Activated T-cell treated with anti-CD3 and anti-CD28 coated beads, Interleukin-2, amount 50 U/mL, for 1 hour (primary cell): ENCODE measurements at places on chromosomes 4 and X.

DNA sequence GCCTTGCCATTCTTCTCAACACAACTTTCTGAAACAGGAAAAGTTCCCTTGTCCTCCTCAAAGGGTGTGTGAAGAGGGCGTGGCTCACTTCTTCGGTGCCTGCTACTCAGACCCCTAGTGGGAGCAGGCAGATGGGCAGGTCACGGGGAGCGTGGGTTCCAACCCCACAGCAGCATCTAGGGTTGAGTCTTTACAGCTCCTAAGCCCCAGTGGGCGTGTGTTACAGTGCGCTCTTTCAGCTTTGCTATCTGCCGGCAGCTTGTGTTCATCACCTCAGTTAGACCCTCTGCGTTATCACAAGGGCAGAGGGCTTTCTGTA lies 57.5 kb upstream of the KLF3 start:
- DNase-seq, result no peak

DNA sequence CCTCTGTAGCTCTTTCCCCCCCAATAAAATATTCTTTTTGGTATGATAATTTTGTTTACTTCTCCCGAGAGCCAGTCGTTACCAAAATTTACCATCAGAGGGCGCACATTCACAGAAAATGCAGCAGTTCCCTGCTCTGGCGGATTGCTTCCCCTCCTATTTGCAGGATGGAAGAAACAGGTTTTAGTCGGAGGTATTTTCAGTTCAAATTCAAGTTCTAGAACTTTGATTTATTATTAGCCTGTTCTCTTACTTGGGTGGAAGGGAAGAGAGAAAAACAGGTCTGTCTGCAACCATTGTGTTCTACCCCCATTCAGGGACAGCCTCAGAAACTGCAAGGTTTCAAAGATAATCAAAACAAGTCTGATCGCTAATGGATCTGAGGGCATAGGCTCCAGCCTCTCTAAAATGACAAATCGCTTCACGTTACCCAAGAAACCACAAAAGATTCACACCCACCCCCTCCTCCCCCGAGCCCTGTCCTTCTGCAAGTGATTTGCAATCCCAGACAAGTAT lies 263.8 kb upstream of the RPS6KA3 start:
- peak; percentile 36 for DNase-seq

- no peak for DNase-seq
Measured at GRCh38 chr4:113977526-113977855, 2.0 kb downstream of the ARSJ start.

- no peak for DNase-seq
Measured at GRCh38 chrX:14673764-14674163, 144.4 kb downstream of the GLRA2 start.

DNA sequence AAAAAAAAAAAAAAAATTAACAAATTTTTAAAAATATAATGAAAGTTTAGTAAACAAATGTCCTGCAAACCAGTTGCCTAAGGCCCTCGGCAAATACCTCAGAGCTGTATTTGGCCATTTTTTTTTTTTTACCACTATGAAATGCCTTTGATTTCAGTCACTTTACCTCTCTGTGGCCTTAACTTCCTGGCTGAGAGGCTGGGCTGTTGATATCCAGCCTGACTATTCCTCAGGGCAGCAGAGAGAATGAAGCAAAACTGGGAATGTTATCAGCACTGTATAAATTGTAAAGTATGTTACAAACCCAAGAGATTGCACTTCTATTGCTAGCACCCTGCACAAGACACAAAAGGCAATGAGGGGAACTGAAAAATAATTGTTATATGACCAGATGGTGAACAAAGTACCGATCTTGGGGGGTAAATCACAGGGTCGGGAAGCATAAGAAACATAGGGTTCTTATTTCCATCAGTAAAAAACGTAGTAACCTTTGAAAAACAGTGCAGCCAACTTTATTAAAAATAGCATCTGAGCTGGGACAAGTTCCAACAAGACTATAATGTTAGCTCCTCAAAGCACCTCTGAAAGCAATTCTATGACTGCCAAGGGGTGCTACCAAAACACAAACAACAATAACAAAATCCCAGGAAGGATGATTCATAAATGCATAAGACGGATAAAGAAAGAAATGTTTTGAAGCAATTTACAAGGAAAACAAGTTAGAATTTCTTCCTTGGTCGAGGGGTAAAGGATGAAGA lies 18.1 kb downstream of the USP46 start:
- no peak for DNase-seq

- no peak for DNase-seq
Measured at GRCh38 chr4:119103263-119103662, 32.4 kb upstream of the MYOZ2 start.

DNA sequence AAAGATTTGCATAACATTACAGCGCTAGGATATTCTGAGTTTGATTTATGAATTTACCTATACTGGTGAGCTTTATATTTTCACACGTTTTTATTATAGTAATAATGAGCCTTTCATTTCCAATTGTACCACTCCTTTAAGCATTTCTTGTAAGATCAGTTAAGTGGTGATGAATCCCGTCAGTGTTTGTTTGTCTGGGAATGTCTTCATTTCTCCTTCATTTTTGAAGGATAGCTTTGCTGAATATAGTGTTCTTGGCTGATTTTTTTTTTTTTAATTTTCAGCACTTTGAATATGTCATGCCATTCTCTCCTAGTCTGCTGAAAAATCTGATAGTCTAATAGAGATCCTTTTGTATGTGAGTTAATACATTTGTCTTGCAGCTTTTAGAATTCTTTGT lies 70.1 kb downstream of the IL15 start:
- no peak for DNase-seq

- no peak for DNase-seq
Measured at GRCh38 chr4:48254381-48255071, 15.1 kb downstream of the TEC start.

GRCh38 chrX:35682476-35682875 lies 115.7 kb upstream of the MAGEB16 start:
- no peak for DNase-seq

DNA sequence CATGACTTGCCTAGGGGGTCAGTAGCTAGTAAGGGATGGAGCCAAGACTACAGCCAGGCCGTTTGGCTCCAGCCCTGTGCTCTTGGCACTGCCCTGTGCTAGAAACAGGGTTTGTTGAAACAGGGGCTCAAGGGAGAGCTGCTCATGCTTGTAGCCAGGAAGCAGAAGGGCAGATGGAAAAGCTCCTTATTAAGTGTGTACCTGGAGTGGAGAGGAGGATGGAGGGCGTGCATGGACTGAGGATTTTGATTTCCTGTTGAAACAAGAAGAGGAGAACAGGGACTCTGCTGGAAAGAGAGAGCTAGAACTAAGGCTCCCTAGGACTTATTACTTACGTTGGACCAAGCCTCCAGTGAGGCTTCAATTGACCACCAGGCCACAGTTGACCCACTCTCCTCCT lies 363.0 kb downstream of the MID1IP1 start:
- DNase-seq, result no peak

DNA sequence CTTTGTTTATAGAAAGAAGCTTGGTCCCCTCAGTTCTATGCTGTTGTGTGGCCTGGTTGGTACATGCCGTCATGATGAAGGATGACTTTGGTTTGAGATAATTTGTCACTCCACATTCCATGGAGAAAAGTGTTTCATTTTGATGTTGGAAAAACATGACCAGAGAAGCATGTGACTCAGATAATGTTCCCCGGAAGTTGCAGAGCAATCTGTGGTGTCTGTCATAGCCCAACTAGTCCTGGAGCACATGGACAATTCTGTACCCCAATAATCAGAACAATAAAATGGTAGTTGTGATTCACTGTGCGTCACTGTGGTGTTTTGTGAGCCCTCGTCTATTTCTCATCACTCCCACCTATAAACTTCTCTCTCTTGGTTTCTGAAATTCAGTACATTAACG lies 85.1 kb downstream of the PDK3 start:
- DNase-seq, result no peak

DNA sequence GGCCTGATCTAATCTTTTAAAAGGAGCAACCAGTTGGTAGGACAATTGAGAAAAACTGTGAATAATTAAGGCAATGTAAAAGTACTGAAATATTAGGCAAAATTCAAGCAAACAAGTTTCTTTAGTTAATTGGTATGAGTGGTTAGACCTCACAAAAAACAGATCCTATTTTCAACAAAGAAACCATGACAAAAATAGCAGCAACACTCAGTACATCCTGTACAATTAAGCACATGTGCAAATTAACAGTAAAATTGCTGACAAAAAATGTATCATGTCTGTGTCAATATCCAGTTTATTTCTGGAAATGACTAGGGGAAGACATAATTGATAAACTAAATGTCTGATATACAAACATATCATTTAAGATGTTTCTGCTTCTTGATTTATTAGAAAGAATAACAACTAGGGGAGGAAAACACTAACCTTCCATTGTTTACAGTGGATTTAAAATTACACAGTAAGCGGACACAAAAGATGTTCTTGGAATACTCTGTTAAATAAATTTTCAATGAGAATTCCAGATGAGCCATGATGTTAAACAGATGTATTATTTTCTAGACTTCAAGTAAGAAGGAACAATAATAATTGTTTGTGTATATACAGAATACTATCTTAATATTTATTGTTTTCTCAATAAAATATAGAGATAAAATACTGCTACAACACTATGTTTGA lies 638.9 kb downstream of the SPRY1 start:
- DNase-seq, result no peak

DNA sequence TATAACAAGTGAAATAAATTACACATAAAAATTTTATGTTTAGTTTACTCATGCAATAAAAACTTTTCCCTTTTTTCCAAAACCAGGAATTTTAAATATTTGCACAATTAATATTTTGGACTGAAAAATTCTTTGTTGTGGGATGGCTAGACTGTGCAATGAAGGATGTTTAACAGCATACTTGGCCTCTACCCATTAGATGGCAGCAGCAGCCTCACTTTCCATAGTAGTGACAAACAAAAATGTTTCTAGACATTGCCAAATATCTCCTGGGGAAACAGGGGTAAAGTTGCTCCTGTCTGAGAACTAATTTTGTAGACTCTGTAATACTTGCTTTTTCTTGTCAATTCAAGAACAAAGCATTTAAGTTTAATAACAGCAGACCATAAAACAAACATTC lies 49.8 kb downstream of the SCLT1 start:
- no peak for DNase-seq

DNA sequence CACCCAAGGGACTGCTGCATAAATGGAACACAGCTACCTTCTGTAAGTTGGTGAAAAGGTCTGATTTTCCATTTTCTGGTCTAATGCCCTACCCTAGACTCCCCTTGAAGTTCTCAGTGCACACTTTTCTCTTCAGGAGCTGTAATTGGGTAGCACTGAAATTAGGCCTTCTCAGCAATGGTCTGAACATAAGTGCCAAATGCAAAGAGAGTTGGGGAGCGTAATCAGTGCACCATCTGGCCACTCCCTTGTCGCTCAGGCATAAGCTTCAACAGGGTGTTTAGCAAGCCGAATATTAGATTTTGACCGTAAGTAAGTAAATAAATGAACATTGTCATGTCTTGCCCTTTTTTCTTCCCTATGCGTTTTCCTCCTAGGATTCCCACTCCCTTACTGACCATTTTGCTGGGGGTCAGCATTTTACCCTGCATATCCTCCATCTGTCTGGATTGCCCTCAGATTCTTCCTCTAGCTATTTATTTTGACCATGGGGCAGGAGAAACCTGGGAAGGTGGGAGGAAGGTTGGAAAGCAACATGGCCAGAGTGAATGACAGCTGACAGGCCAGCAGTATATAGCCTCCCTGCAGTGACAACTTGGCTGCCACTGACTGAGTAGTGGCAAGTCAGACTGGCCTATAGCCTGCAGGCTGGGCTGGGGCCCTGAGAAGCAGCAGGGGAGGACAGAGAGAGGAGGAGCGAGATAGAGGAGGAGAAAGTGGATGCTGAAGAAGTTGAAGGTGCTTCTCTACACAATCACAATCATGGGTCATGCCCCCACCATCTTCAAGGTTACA lies 2.7 kb downstream of the NHSL2 start:
- no peak for DNase-seq

GRCh38 chrX:131139072-131139471 lies 80.9 kb downstream of the ARHGAP36 start:
- DNase-seq, result no peak

DNA sequence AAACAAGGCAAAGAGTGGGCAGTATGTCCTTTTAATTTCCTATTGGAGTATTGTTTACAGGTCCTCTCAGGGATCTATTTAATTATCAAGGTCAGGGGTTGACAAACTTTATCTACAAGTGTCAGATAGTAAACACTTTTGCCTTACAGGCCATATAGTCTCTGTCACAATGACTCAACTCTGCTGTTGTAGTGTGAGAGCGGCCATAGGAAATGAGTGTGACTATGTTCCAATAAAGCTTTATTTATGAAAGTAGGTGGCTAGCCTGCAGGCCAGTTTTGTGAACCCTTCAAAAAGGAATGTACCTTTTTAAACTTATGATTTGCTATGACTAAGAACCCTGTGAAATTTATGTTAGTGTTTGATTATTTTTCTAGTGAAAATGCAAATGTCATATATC lies 156.1 kb downstream of the GPAT3 start:
- DNase-seq, result no peak

DNA sequence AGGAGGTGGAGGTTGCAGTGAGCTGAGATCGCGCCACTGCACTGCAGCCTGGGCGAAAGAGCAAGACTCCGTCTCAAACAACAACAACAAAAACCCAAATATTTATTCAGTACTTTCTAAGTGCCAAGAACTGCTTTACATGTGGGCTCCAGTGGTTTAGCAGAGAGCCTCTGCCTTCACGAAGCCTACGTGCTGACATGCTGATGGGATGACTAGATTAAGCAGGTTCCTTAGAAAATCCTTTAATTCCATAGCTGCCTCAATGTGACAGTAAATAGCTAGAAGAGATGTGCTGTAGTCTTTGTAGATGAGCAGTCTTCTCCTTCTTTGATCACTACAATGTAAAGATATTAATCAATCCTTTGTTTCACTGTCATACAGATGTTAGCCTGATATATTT lies 49.6 kb downstream of the TAPT1 start:
- no peak for DNase-seq

DNA sequence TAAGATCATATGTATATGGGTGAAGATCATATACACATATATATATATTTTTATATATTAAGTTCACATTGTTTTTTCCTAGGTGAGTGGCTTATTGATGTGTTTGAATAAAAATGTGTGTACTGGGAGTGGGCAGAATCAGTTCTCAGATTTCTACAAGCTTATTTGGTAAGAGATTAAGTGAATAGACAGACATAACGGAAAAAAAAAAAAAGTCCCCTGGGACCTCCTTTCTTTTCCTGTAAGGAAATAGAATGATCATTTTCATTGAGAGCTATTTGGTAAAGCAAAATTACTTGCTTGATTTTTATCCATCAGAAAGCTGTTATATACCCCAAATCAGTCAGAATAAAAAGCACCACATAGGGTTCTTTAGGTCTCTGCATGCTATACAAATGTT lies 597.7 kb downstream of the PCDH18 start:
- no peak for DNase-seq

DNA sequence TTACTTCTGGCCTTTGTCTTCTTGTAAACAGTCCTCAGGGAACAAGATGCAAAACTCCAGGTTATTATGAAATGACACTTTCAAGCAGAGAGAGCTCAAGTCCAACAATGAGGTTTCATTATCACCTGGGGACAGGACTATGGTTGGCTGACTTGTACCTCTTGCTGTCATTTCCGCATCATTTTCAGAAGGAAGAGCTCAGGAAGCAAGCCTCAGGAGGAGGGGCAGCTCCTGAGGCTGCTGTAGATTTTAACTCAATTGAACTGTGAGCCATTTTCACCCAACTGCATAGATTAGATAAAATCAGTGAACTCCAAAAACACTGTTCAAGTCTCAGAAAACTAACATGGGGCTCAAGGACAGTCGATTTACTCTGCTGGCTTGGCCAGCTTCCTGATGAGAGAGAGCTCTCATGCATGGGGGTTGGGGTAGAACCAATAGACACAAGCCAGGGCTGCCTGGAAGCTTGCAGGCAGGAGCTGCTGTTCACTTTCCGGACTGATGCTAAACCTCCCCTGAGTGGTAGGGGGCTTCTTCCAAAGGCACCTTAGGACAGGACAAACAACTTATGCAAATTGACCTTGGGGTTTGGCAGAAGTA lies 23.6 kb downstream of the TMEM255A start:
- no peak for DNase-seq
